CD4-positive, alpha-beta T cell treated with Interleukin-6 for 4 hours (primary cell): ENCODE measurements at places on chromosomes 16 and 17.

GRCh38 chr17:49932138-49932723 is 36.8 kb upstream of the DLX4 start:
- DNase-seq = no peak

DNA sequence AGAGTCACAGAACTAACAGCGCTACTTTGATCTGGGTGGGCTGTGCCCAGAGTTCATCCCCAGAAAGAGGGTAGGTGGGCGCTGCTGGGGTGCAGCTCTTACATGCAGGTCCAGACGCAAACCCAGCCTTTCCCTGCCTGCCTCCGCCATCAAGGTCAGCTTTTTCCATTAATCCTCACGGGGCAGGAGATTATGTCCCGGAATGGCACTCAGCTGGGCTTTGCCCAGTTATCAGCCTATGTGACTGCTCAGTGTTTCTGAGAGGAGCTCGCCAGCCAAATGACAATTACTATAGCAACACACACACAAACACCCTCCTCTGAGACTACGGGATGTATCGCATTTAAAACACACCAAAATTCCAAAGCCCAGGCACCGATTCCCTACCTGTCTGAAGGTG is 20.1 kb downstream of the GLYR1 start:
- no peak for DNase-seq

GRCh38 chr17:10029129-10029528 is 124.1 kb upstream of the RCVRN start:
- DNase-seq = no peak

GRCh38 chr16:72938795-72939164 is 109.1 kb downstream of the ZFHX3 start:
- DNase-seq = no peak

DNA sequence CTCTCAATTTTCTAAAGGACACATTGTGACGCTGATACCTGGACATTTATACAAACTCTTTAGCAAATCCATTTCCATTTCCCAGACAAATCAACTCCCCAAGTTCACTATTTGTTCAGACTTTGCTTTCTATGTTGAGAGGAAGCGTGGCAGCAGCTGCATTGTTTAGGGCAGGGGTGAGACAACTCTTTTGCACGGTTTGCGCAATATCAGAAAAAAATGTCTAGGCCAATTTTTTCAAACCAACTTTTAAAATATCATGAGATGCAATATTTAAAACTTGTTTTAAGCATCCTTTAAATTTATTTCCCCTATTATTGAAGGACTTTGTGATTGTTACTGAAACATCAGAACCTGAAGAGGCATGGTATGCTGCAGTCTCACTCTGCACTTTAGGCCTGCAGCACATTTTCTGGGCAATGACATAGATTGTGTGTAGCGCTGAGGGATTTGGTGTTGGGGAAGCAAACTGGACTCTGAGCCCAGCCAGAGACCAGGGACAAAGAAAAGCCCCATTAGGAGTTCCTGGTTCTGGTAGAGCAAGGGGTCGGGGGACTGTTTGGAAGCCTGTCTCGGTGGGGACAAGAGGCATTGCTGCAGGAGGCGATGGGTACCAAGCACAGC is 6.4 kb upstream of the CCDC182 start:
- DNase-seq = no peak

- no peak for DNase-seq
These were observed 47.5 kb downstream of the COX4I1 start for GRCh38 chr16:85847036-85847435.

DNA sequence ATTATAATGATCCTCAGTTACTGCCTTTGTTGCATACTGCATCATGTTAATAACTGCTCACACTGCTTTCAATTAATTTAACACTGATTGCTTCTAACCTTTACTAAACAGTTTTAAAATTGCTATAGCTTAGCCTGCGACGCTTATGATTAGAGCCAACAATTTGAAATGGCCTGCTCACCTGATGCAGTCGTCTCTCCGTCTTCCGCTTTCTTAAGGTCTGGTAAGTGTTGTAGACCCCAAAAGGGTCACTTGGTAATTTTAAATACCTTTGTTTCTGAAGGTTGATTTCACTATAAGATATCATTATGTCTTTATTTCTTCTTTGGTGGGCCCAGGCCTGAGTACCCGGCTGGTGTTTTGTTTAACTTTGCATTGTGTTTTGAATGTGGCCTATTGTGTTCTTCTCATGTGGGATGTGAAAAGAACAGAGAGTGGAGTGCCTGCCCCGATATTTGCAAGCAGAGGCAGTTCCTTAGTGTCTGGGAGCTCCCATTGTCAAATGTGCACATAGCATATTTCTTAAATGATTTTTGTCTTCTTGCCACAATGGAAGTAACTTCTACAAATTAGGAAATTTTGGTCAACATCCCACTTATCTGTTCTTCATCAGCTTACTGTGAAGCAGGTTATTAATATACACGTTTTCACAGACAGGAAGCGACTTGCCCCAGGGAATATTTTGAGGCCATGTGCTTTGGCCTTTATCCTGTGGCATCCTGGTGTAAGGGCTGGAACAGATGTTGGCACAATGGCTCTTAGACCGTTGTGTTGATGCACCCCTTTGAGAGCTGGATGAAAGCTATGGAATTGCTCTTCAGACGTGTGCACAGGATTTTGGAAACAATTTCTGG is 2.9 kb downstream of the PHKB start:
- DNase-seq = no peak

DNA sequence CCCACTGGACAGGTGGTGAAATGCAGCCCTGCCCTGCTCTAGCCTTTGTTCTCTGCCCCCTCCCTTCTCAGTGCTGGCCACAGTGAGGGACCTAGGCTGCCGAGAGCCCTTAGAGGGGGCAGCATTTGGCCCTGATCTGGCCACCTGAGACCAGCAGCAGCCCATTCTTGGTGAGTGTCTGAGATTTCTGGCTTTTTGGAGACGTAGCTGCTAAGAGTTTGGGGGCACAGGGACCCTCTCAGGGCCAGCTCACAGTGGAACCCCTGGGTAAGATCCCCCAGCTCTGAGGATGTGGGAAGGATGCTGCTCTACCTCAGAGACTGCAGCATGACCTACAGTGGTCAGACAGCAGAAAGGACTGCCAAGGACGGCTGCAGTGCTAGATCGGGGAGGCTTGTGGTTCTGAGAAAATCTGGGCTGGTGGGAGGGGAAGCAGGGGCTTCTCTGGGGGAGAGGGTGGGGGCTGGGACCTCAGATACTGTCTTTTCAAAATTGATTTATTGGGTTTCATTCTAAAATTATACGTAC is 13.3 kb downstream of the GRB7 start:
- DNase-seq = no peak

DNA sequence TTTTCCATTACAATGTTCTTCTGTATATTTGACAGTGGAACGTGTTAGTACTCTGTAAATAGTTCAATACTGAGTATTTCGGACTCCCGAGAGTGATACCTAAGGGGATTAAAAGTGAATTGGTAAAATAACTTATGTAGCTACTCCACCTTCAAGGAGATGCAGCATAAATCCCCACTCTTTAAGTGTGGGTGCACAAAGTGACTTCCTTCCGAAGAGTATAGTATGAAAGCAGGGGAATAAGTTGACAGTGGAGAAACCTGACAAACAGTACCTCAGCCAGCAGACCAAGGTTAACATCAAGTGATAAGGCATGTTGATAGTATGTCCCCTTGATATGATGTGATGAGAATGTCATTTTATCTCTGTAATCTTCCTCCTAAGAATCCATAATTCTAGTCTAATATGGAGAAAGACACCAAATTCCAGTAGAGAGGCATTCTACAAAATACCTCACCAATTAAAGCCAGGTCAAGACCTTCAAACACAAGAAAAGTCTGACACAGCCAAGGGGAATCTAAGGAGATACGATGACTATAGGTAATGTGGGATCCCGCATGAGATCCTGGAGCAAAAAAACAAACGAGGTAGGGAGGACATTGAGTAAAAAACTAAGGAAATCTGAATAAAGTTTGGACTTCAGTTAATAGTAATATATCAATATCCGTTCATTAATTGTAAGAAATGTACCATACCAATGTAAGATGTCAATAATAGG is 1.8 kb upstream of the ZPBP2 start:
- no peak for DNase-seq

DNA sequence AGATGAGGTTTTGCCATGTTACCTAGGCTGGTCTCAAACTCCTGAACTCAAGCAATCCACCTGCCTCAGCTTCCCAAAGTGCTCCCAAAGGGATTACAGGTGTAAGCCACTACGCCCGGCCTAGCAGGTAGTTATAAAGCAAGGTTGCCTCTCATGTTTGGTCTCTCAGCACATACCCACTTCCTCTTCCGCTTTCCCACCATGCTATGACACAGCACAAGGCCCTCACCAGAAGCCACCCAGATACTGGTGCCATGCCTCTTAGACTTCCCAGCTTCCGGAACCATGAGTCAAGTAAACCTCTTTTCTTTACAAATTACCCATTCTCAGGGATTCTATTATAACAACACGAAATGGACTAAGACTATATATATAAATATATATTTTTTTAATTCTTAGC is 143.6 kb downstream of the COPRS start:
- DNase-seq = no peak

GRCh38 chr17:60798576-60798975 is 120.9 kb downstream of the BCAS3 start:
- no peak for DNase-seq

DNA sequence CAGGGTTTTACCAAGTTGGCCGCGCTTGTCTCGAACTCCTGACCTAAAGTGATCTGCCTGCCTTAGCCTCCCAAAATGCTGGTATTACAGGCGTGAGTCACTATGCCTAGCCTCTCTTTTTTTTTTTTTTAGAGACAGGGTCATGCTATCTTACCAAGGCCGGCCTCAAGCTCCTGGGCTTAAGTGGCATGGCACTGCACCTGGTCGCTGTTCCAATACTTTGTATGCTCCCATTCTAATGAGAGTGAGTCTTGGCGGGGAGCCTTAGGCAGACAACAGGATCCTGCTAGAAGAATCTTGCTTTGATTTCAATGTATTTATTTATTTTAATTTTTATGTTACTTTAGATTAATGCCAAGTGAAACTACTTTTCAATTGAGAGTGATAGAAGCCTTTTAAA is 21.9 kb downstream of the TOM1L2 start:
- no peak for DNase-seq

DNA sequence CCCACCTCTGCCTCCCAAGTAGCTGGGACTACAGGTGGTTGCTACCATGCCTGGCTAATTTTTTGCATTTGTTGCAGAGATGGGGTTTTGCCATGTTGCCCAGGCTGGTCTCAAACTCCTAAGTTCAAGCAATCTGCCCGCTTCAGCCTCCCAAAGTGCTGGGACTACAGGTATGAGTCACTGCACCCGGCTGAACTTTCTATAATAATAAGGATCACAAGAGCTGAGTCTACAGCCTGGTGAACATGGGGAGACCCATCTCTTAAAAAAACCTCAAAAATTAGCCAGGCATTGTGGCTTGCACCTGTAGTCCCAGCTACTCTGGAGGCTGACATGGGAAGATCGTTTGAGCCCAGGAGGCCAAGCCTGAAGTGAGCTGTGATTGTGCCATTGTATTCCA is 53.5 kb downstream of the WDR59 start:
- DNase-seq = no peak

GRCh38 chr17:68658999-68659780 is 58.0 kb upstream of the FAM20A start:
- DNase-seq = no peak

GRCh38 chr17:1606352-1606985 is 22.2 kb downstream of the SLC43A2 start:
- DNase-seq = no peak

- no peak for DNase-seq
These were observed 77.8 kb upstream of the NOL11 start for GRCh38 chr17:67639979-67640378.

DNA sequence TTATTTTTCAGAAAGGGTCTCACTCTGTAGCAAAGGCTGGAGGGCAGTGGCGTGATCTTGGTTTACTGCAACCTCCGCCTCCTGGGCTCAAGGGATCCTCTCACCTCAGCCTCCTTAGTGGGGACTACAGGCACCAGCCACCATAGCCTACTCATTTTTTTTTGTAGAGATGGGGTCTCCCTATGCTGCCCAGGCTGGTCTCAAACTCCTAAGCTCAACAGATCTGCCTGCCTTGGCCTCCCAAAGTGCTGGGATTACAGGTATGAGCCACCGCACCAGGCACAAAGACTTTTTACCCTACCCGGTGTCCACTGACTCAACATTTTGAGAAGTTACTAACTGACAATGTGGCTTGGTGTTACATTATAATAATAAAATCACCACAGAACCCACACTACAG is 7.2 kb downstream of the GRB2 start:
- DNase-seq = no peak
